ENCODE measurements at places on chromosomes 11 and 22.

- DNase-seq, result no peak
Measured at GRCh38 chr11:124829986-124830385, 29.8 kb upstream of the MSANTD2 start.

GRCh38 chr11:121889931-121890330 lies 226.1 kb downstream of the BLID start:
- DNase-seq, result no peak

DNA sequence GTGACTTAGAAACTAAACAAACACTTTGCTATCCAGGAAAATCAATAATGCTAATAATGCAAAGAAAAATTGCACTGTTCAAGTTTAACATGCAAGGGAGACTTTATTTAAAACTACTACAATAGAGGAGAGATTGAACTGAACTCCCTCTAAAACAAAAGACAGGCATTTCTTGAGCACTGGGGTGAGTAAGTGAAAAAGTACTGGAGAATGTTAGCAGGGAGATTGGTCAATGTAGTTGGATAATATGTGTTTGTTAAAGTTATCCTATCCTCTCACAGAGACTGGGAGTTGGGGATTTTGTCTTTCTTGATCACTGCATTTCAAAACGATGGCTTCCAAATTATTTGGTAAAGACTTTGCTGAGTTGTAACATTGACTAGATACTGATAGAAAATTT lies 77.6 kb downstream of the LUZP2 start:
- no peak for DNase-seq

- DNase-seq, result no peak
Measured at GRCh38 chr22:20834206-20834605, 24.4 kb downstream of the PI4KA start.

GRCh38 chr11:118274186-118274585 lies 10.1 kb upstream of the MPZL2 start:
- no peak for DNase-seq

- no peak for DNase-seq
Measured at GRCh38 chr11:114163229-114163631, 103.7 kb downstream of the ZBTB16 start.

DNA sequence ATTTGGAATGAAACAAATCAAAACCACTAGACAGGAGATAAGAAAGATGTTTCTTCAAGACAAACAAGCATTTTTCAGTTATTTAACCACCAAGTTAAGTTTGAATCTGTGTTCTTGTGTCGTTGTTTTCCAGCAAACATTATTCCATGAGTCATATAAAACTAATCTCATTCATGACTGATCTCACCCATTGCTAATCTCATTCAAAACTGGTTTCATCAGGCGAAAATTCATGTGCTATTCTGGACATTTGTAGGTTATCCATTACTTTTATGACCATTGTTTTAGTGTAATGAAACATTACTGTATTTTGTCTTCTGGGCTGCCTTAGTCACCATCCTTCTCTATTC lies 221.8 kb downstream of the DDX10 start:
- no peak for DNase-seq

DNA sequence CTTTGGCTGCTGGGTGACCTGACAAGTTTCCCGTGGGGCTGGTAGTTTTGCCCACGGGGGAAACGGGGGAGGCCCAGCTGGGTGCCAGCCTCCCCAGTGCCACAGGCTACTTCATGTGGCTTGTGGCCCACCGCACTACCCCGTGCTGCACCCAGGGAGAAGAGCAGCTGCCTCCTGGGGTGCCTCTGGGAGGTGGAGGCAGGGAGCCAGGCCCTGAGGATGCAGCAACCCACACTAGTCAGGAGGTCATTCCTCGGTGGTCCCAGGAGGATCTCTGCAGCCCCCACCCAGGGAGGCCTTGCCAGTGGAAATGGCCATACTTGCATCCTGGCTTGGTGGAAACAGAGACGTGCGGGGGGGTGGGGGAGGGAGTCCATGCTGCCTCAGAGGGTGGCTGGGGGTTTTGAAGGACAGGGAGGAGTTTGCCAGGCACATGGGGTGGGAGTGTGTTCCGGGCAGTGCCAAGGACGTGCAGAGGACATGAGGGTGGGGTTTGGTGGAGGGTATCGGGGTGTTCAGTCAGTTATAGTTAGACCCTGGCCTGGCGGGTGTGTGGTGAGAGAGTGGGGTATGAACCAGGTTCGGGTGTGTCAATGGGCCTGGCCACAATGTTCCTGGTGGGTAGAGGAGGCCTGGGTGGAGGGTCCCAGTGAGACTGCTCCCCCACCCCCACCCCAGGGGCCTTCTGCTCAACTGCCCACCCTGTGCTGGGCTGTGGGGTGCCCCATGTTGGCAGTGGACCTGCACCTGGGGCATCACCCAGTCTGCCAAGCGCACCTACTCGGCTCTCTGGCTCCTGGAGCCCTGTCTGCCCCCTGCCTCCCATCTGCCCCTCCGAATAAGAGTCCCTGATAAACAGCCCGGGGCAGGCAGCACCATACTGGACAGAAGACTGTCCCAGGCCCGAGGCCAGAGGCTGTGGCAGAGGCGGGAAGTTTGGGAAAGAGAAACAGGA lies 3.8 kb downstream of the PIM3 start:
- DNase-seq, result no peak

- DNase-seq, result no peak
Measured at GRCh38 chr11:63672936-63673539, 1.9 kb upstream of the ATL3 start.

DNA sequence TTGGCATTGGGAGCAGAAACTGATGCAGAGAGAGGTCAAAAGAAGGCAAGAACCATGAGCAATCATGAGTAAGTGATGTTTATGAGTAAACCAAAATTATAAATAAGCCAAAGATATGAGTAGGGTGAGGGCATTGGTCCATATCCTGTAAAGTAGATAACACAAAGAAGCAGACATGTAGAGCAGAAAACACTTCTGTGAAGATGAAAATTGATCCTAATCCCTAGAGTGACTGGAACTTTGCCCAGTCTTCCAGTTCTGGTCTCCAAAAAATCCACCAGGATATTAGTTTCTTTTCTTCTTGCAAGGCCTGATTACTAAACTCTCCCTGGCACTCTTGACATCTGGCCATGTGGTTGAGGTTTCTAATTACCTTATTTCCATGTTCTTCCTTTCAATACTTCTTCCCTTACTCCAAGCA lies 13.7 kb upstream of the DRD2 start:
- DNase-seq, result no peak

DNA sequence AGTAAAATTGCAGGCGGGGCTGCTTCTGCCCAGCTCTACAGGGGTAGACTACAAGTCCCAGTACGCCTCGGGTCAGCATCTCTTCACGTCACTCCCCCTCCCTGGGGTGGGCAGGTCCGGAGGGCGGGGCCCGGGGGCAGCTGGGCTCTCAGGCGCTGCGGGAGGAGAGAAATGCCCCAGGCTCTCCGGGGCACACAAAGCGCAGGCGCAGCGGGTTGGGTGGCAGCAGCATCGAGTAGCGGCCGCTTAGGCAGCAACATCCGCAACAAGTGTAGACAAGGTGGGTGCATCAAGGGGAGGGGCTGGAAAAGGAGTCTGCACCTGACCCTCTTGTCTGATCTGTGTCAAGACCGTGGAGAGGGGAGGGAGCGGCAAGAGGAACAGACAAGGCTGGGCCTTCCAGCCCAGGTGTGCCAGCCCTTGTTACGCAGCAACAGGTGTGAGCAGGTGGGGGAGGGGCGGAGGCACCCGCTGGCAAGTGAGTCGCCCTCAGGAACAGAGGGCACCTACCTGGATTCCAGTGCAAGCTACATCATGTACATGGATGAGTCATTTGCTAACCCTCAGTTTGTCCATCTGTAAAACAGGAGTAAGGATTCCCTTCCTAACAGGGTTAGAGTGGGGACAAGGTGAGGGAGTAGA lies 1.2 kb downstream of the PLEKHB1 start:
- DNase-seq, result peak; percentile 70

GRCh38 chr11:72635309-72635915 lies 38.8 kb downstream of the PDE2A start:
- no peak for DNase-seq

DNA sequence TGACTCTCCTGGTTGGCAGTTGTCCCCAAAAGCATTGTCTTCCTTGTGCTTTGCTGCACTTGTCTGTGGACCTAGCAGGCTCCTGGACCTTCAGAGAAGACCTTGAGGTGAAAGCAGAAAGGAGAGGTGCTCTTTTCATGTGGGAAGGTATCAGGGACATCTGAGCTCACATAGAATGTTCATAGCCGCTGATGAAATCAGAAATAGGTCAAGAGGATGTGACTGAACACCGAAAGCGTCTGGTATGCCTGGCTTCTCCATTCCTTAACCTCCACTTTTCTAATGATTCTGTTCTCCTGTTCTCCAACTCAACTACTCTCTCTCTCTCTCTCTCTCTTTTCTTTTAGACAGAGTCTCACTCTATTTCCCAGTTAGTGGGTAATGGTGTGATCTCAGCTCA lies 6.2 kb upstream of the CUL5 start:
- DNase-seq, result no peak

GRCh38 chr22:21444701-21445436 lies 22.3 kb upstream of the TMEM191C start:
- no peak for DNase-seq

- DNase-seq, result no peak
Measured at GRCh38 chr11:46628961-46629360, 11.6 kb downstream of the ATG13 start.

DNA sequence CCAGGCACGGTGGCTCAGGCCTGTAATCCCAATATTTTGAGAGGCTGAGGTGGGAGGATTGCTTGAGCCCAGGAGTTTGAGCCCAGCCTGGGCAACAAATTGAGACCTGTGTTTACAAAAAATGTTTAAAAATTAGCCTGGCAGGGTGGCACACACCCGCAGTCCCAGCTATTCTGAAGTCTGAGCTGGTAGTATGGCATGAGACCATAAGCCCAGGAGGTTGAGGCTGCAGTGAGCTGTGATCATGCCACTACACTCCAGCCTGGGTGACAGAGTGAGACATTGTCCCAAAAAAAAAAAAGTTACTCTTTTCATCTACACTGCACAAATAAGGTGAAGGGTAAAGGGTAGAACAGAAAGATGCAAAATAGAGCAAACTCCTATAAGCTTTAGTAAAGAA lies 22.3 kb upstream of the PPP2R1B start:
- DNase-seq, result no peak

DNA sequence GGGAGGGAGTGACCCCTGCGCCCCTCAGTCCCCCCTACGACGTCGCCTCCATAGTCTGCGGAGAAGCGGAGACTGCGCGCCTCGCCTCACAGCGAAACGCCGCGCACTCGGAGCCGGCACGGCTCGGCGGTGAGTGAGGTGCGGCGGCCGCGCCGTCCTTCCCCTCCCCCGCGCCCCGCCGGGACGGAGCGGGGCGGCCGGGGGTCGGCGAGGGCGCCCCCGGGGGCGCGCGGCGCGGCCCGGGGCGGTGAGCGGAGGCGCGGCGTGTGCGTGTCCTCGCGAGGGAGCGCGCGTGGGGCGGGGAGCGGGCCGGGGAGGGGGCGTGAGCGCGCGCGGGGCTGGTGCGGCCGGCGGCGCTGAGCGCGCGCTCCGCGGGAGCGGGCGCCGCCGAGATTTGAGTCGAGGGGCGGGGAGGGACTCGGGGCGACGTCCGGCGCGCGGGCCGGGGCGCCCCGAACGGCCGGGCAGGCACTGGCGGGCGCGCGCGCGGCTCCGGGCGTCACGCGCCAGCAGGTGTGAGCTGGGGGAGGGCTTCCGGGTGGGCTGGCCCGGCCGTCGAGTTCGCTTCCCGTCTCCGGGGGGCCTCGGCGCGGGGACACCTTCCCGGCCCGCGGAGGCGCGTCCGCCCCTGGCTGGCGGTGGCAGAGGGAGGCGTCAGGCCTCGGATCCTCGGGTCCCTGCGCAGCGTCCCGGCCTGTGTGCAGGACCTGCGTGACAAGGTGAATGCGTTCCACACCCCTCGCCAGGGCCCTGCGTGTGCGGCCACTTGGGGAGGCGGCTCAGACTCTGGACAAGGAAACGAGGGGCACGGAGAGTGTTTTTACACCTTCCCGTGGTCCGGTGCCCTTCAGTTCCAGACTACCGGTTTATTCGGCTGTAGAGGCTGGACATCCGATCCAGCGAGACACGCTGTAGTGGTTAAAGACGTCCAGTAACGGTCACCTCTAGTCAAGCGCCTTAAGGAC lies 50.4 kb downstream of the FAM83F start:
- DNase-seq, result peak; percentile 53

DNA sequence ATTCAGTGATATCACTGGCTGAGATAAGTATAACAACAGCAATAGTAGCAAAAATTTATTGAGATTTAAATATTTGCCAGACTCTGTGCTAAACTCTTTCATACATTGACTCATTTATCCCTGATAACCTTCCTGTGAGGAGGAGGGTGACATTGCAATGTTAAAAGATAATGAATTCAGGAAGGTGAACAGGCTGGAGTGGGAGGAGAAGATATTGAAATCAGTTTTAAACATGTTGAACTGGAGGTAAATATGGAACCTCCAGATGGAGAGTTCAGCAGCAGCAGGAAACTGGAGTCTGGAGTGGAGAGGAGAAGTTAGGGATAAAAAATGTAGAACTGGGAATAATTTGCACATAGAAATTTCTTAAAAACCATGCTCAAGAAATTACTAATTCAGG lies 142.0 kb upstream of the FAT3 start:
- DNase-seq, result no peak

- DNase-seq, result no peak
Measured at GRCh38 chr22:43210631-43211515, 23.9 kb upstream of the TTLL12 start.

- DNase-seq, result no peak
Measured at GRCh38 chr11:16561150-16561549, 177.3 kb upstream of the C11orf58 start.

GRCh38 chr11:121793916-121794315 lies 322.1 kb downstream of the BLID start:
- no peak for DNase-seq

DNA sequence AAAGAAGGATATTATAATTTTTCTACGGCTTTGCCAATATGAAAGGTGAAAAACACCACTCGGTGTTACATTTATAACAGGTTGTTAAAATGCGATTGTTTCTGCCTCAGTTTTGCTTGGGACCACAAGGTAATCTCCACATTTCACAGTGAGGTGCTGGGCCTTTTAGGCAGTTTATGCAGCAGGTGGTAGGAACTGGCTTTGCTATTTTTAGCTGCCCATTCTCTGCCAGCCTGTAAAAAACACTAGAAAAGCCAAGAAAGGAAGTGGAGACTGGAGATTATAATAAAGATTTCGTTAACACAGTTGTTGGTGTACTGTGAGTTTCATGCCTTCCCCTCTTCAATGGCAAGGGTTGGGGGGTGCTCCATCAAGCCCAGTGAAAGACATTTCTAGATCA lies 8.0 kb upstream of the MRPL16 start:
- no peak for DNase-seq

- peak; percentile 72 for DNase-seq
Measured at GRCh38 chr22:44625981-44626687, 75.9 kb upstream of the PRR5 start.

DNA sequence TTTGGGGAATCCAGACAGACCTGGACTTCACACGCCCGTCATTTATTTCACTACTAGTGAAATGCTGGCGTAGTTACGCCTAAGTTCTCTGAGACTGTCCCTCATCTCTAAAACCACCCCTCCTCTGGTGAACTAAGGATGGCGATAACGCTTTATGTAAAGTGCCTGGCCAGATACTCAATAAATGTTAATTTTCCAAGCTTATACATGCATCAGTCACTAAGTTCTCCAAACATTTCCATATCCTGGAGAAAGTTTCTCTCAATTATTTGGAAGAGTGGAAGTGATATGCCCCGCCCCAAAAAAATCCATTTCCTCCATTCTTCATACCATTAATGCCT lies 1.1 kb upstream of the FBXO3 start:
- DNase-seq, result no peak

Data from stimulated activated CD8-positive, alpha-beta memory T cell treated with anti-CD3 and anti-CD28 coated beads, Interleukin-4, amount 100 ng/mL, for 1 hour (primary cell).